ENCODE measurements at places on chromosomes 13 and 19.

GRCh38 chr19:33712268-33712667 lies 84.4 kb upstream of the KCTD15 start:
- DNase-seq = no peak

DNA sequence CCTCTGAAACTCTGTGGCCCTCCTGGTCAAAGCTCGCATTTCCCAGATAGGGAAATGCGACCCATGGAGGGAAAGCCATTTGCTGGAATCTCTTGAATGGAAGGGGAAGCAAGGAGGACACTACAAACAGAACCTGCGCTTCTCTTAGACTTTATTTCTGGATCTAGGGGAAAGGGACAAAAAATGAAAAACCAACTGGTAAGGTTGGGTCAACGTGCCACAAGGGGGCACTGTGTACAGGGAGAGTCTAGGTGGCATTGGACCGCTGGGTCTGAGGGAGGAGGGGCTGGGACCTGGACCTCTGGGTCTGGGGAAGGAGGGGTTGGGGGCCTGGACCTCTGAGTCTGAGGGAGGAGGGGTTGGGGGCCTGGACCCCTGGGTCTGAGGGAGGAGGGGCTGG lies 5.0 kb downstream of the KLK4 start:
- DNase-seq = no peak

DNA sequence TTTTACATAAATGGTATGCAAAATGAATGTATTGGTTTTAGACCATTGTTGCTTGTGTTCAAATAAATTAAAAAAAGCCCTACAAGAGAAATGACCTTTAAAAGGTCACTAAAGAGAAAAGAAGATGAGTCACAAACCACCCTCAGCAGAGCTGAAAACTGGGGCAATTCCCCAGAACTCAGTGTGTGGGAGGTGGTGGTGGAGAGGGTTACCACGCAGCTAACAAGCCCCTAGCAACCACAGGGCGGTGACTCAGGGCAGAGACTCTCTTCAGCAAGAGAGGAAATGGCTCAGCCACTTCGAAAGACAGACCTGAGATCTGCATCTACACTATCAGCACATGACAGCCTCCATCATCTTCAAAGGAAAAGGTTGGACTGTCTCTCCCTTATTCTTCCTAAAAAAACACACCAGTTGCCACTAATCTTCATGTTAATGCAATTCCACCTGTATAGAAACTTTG lies 29.4 kb upstream of the NDFIP2 start:
- DNase-seq = peak; percentile 94

DNA sequence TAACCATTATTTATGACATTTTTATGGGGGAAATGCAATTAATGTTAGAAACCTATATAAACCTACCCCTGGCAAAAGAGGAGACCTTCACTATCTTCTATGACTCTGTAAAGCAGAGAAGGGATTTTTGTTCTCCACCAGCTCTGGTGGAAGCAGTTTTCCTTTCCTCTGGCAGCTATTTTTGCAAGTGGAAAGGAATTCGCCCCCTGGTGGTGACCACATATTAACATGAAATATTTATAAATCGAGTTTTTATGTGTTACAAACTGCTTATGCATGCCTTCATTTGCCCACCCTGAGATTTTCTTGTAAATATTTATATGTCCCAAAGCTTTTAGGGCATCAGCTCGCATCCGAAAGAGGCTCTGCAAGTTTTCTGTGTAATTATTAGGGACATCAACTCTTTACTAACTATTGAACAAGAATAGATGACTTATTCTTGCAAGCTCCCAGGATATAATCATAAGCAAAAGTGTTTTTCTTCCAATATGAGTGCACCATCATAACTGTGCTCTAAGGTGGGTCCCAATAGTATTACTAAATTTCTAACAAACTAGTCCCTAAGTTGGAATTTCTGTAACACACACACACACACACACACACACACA lies 62.4 kb downstream of the SERTM1 start:
- DNase-seq = no peak

DNA sequence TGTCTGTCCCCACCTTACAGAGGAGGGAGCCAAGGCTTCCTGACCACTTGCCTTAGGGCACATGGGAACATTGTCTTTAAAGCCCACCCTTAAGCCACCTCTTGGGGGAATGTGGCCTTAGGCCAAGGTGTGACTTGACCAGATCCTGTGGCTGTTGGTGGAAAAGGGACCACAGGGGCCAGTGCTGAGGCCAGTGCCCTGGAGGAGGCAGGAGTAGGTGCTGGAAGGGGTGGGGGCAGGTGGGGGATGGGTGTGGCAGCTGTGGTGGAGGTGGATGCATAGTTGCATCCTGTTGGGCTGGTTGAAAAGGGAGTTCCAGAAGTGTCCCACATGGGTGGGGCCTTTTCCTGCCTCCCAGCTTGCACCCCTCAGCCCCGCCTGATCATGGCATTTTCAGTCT lies 44.8 kb downstream of the DNM2 start:
- no peak for DNase-seq

DNA sequence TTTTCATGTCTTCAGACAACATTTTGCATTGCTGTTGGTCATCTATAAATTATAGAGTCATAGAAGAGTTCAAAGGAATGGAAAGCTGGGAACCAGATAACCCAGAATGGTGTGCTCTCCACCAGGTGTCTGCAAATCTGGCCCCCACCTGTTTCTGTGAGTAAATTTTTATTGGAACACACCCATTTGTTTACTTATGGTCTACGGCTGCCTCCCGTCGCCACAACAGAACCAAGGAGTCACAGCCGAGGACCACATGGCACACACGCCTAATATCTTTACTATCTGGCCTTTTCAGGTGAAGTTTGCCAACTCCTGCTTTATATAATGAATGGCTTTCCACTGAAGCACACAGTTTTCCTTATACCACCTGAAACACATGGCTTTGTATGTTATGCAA lies 58.2 kb downstream of the EFNB2 start:
- no peak for DNase-seq

GRCh38 chr13:105201351-105201750 lies 1334.1 kb downstream of the EFNB2 start:
- DNase-seq = no peak

DNA sequence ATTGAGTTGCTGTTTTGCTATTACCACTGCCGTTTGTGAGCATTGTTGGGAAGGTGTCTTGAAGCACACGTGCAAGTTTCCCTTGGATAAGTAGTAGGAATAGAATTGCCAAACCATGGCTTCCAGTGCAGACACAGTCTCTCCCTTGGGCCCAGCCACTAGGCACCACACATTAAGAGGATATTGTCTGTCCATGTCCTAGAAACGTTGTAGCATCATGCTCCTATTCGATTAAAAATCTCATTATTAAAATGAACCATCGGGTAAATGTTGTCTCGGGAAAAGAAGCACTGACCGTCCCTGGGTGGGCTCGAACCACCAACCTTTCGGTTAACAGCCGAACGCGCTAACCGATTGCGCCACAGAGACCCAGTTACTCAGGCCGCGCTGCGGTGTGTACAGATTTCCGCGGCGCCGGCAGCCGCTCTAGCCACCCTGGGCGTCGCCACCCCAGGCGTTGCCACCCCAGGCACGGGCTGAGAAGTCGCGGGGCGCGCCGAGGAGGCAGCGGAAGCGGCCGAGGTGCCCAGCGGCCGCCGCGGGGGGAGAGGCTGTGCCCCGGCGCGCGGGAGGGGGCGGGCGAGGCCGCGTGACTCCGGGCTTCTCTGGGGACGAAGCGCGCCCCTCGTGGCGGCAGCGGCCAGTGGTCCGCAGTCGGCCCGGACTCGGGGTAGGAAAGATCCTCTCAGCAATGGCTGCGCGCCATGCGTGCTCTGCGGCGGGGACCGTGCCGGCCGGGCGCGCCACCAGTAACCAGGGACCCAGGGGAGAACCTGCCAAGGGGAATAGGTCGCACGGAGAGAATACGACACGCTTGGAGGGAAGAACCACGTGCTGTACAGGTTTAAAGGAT lies 56.2 kb downstream of the USPL1 start:
- DNase-seq = peak; percentile 87

DNA sequence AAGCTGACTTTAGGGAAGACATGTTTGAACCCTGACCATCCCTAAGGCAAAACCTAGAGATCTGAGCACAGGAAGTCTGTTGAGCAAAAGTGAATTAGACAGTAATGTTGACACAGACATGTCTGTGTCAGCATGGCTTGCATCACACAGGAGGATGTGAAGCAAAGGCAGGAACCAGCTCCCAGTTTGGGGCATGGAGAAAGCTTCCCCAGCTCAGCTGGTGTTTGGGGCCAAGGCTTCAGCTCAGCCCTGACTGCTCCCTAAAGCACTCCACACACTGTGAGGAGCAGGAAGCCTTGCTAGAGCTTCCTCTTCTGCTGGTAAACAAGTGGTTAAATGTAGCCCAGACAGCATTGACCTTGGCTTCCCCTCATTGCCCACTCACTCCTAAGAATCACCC lies 153.8 kb upstream of the UBL3 start:
- no peak for DNase-seq

DNA sequence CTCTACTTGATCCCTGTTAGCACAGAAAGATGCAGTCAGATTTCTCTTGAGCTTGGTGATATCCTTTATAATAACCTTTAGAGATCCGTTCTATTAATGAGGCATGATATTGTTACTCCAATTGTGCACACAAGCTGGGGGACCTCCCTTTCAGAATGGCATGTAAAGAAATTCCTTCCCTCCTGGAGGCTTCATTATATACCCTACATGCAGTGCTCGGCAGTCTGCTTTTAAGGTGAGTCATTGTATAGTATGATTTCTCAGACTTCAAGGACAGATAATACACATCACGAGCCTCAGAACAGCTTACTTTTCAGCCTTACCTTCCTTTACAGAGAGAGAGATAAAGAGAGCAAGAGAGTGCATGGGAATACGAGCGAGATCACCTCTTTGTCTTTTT lies 261.3 kb downstream of the ATP8A2 start:
- DNase-seq = no peak

DNA sequence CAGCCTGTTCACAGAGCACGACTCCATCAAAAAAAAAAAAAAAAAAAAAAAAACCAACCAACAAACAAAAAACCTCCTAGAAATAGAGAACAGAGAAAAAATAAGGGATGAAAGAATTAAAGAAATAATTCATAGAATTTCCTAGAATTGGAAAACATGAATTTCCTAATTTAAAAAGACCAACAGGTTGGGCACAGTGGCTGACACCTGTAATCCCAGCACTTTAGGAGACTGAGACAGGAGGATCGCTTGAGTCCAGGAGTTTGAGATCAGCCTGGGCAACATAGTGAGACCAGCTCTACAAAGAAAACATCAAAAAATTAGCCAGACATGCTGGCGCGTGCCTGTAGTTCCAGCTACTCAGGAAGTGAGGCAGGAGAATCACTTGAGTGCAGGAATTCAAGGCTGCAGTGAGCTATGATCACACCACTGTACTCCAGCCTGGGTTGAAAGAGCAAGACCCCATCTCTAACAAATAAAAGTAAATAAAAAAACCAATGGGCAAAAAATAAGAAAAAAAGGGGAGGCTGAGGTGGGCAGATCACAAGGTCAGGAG lies 6.5 kb downstream of the SPART start:
- DNase-seq = no peak

DNA sequence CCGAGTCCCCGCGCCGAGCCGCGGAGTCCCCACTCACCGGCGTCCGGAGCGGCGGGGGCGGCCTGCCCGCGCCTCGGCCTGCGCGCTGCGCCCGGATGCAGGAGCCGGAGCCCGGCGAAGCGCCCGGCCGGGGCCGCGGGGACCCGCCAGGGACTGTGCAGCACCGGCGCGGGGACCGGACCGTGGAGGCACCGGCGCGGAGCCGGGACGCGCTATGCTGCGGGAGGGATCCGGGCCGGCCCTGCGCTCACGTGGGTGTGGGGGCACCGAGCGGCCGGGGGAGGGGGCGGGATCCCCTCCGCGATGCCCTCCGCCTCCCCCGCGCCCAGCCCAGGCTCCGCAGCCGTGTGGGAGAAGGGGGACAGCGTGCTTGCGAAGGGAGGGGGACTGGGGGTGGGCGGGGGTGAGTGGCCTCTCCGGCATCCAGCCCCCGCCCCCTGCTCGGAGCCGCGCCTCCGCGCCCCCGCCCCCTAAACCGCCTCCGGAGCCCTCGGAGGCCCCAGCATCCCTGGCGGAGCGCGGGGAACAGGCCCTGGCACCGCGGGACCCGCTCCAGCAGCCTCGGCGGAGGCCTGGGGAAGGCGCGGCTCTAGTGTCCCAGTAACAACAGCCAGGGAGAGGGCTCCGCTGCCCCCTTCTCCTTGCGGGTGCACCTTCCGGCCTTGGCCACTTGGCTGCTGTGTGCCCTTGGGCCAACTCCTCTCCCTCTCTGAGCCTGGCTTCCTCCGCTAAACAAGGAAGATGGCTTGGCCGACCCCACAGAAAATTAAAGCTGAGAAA lies at the start of gene SLC1A6:
Gene SLC1A6, minus strand, starts transcription at position 389 of the 780 bp plus-strand sequence. CDS start 6,954 bp downstream, outside the sequence.
- DNase-seq = no peak

GRCh38 chr19:49409441-49410029 lies 13.7 kb downstream of the PTH2 start:
- no peak for DNase-seq

DNA sequence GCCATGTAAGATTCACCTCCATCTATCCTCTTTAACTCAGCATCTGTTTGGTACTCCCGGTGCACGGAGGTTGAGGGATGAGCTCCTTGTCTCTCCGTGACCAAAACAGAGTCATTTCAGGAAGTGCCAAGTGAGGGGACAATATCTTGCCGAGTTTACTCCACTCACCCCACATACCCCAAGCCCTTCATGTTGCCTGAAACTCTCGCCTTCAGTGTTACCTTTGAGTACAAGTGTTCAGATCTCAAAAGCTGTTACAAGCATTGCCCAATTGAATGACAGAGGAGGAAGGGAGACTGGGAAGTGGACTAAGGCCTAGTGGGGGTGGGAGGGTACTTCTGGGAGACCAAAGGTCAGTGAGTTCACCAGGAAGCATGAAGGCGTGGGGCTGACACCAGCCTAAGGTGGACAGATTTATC lies 6.0 kb upstream of the SIGLEC12 start:
- no peak for DNase-seq

DNA sequence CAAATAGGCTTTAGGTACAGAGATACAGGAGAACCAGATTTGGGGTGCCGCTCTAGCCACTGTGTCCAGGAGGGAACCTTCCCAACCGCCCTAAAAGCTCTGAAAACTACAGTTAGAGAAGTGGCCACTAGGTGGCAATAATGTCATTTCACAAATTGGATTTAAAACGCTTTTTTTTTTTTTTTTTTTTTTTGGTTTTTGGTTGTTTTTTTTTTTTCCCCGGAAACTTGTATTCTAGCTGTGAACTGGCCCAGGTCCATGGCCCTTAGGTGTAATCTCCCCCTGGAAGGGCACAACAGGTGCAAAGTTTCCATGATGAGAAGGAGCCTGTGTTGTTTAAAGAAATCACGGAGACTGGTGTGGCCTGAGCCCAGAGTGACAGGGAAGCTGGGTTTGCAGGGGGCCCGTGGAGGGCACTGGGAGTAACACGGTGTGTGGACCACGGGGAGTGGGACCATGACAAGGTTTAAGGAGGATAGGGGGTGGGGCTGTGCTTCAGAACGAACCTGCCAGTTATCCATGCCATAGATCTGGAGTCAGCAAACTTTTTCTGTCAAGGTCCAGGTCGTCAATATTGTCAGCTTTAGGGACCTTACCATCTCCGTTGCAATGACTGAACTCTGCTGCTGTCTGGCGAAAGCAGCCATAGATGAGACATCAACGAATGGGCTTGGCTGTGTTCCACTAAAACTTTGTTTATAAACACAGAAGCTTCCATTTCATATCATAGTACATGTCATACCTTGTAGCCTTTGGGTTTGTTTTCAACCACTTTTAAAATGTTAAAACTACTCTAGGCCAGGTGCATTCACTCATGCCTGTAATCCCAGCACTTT lies 10.1 kb downstream of the OR1I1 start:
- peak; percentile 19 for DNase-seq

Data from stimulated activated CD8-positive, alpha-beta memory T cell treated with anti-CD3 and anti-CD28 coated beads, Interleukin-15, amount 100 ng/mL, for 48 hours (primary cell).